Foreskin fibroblast (primary cell): ENCODE measurements at places on chromosomes 7 and 10.

- DNase-seq: no peak
These were observed 2.5 kb downstream of the RASSF4 start for GRCh38 chr10:44961931-44962750.

DNA sequence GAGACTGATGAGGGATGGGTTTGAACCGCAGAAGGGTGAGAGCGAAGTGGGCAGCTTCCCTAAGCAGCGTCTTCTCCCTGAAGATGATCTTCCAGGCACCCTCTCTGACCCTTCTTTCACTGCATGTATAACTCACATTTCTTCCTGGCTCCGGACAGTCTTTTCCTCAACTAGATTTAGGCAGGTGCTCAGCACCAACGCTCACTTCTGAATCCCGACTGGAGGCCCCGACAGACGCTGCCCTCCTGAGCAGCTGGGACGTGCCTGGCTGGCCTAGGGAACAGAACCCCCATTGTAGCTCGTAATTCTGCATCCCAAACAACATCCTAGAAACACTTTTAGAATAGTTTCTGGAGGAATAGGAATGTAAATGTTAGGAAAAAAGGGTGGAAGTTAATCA, 206.6 kb downstream of the DIP2C start:
- no peak for DNase-seq

- DNase-seq: no peak
These were observed 147.3 kb upstream of the PRPS1L1 start for GRCh38 chr7:18174996-18175395.

DNA sequence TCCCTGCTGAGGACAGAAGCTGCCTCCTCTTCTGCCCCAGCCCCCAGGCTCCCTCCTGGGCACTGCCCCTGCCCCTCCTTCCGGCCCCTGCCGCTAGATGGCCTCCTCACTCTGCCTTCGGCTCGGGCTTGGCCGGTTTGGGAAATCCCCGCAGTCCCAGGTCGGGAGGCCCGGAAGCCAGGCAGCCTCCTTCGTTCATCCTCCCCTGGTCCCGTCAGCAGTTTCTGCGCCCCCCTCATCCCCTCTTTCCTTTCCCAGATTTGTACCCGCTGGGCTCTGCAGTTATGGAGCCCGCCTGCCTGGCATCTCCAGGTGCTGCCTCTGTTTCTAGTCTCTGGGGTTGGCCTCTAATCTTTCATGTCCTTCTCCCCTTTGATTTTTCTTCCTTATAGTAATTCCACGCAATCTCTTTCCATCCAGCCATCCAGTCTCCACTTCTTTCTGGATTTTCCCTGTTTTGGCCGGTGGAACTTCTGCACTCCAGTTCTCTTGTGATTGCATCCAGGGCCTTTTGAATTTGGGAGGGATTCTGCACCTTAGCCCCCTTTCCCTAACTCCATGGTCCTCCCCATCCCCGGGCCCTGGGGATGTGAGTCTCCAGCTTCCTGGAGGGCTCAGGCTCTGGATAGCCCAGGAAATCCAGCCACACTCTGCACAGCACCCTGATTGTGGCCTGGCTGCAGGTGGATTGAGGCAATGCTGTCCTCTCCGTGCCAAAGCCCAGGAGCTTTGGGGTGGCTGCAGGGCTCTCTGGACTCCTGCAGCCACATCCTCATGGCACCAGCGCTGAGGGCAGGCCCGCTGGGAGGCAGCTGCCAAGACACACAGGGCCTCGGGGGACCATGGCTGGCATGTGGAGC, 3.3 kb upstream of the SHH start:
- no peak for DNase-seq

DNA sequence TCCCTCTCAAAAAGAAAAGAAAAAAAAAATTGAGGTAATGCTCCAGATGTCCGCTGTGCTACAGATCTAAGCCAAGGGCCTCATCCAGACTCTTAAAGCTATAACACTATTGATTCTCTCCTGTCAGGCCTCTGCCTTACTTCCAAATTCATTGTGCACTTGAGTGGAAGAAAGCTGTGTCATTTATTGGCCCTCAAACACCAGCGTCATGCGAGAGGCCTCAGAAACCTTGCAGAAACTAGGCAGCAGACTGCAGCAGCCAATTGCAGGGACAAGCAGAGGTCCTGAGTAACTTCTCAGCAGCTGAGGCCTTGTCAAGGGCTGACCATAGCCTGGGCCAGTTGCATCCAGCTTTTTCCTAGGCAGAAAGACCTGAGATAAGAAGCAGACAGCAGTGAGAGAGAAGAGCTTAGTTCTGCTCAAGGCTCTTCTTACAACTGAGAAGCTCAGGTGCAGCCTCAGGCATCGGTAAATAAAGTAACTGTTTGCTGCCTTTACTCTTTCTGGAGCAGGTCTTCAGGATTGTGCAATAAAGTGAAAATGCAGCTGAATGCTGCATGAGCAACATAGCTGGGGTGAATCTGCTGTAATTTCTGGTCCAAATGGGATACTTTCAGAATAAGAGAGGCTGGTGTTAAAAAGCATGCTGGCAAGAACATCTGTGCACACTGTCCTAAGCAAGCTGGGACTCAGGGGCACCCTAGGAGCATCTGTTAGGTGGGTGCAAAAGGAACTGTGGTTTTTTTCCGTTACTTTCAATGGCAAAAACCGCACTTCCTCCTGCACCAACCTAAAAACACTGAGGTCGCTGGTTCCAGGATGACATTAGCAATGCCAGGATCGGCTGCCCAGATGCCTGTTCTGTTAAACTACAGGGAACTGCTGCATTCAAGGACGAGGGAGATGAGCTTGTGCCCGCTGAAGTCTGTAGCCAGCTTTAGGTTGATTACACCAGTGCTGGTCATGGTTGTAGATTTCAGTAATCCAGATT, 181.8 kb upstream of the PFKP start:
- DNase-seq: no peak

GRCh38 chr10:125274961-125275360, 114.6 kb upstream of the CTBP2 start:
- DNase-seq: no peak

DNA sequence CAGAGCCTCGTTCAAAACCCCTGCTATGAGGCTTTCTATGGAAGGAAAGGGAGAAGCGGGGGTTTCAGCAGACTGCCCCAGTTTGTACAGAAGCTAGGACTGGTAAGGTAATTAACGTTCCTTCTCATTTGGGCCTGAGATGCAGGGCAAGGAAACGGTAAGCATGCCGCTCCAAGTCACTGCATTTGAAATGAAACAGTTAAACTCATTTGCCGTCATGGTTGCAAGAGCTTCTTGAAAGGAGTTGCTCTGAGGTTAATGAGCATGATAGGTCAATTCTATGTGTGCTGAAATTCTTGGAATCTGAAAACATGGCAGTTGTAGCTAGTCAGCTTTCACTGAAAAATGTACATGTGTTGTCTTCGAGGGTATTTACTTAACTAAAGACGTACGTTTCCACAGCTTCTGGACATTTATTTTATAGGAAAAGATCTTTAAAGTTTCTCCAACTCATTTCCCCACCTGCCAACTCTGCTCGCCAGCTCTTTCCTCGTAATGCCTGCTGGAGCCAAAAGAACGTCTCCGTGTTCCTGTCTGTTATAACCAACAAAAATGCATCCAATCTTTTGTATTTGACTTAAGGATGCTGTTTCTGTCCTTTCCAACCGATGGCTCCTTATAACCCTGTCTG, 73.3 kb downstream of the ADAM12 start:
- DNase-seq: no peak

DNA sequence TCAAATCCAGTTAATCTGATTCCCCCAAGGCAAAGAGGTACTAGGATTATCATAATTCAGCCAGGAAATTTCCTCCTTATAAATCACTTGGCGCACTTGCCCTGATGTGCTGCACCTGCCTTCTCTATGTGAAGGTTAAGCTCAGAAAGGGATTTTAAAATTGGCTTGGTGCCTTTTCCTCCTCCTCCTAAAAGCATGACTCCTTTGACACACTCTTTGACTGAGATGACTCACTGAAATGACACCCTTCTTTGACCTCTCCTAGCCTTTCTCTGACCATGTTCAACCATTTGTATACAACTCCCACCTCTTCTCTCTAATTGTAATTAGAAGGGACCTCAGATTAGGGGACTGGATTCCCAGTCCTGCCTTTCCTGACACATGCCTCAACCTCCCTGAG, 46.5 kb downstream of the ABLIM1 start:
- no peak for DNase-seq

GRCh38 chr7:9013940-9014339, 580.5 kb downstream of the NXPH1 start:
- no peak for DNase-seq

GRCh38 chr10:59079386-59080226, 96.8 kb upstream of the PHYHIPL start:
- DNase-seq: peak; percentile 85

DNA sequence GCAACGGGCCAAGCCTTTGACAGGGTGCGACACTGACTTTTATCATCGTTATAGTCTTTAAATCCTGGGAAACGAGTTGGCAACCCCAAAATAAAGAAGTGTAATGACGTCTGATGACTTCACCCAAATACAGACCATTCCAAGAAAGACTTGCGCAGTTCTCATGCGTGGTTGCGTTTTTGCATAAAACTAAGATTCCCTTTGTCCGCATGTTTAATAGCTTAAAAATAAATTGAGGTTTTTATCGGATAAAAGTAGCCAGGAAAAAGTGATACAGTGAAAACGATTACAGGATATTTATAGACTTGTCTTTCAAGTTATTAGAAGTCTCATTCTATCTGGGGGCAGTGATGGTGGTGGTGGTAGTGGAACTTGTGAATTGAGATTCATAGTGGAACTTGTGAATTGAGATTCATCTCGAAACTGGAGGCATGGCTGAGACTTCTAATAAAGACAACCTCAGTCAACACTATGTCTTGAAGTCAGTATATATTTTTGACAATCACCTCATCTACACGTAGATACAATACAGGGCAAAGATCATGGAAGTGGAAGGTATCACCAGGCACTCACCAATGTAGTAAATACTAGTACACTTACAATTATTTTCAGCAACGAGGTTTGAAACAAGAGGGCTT, 1.2 kb upstream of the NAMPT start:
- peak; percentile 29 for DNase-seq

- DNase-seq: no peak
These were observed 75.8 kb upstream of the NRP1 start for GRCh38 chr10:33410096-33410859.

GRCh38 chr7:79949778-79950177, 184.9 kb upstream of the GNAI1 start:
- DNase-seq: no peak

DNA sequence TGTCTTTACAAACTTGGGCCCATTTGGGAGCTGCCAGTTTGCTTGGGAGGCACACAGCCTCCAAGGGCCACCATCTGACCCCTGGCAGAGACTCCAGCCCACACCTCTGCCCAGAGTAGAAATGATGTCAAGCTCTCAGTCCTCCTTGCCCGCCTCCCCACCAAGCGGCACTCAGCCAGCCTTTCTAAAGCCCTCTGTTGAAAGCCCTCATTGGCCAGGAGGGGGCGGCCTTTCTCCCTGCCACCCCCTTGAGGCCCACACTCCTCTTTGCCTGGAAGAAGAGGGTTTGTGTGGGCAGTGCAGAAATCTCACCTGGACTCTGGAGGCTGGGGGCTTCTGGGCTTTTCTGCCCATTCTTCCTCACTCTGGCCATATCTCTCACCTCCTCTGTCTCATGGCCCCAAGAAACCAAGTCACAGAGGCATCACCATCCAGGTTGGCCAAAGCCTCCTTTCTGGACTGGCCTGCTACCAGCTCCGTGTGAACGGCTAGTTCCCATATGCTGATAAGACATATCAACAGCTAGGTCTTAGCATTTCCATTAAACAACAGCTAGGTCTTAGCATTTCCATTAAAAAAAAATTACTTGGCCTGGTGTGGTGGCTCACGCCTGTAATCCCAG, 36.1 kb downstream of the UBTD1 start:
- DNase-seq: no peak

DNA sequence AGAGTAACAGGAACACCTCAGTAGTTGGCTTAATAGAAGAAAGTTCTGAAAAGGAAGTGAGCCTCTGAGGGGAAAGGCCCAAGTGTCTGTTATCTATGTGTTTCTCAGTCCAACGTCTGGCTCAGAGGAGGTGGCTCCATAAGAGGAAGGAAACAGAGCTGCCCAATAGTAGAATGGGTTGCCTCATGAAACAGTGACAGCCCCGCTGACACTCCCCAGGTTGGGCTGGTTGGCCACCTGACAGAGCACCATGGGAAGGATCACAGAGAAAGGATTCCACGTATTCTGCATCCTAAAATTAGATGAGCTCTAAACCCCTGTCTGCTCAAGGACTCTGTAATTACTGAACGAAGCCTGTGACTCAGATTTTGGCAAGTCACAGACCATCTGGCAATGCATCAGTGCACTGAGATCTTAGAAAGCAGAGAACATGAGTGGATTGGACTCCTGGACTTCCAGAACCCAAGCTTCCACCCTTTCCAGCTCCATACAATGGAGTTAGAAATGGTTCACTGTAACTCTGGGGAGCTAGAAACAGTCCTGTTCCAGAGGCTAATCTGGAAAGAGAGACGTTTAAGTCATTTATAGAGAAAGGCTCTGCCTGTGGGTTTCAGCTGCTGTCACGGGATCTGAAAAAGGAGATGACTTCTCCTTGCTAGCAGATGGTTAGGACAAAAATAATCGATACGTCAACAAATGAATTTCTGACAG, 2.9 kb downstream of the PKD2L1 start:
- peak; percentile 68 for DNase-seq

- peak; percentile 88 for DNase-seq
These were observed 75.7 kb upstream of the CCDC71L start for GRCh38 chr7:106736508-106737201.

GRCh38 chr10:73593110-73593509, 2.0 kb upstream of the USP54 start:
- DNase-seq: no peak

DNA sequence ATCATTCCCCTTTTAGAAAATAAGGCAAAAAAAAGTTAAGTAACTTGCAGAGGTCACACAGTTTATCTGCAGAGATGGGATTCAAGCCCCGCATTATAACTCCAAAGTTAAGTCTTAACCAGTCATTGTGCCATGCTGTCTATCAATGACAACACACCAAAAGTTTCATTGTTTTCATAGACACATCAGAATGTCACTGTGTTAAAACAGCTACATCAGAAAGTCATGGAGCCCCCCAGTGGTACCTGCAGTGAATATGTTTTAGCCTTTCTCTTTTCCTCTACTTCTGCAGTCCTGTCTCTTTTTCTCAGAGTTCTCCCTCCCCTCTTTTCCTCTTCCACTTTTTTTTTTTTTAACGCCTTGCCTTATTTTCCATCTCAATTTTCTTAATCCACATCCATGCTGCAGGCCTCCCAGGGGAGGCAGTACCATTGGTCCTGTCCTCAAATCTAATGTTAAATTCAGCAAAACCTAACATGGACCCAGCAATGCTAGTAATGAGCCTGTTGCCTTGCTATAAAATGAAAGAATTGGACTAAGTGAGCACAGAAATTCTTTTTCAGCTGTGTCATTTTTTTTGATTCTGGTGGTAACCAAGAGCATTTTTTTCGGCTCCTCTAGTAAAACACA, 3.8 kb upstream of the NRCAM start:
- no peak for DNase-seq

DNA sequence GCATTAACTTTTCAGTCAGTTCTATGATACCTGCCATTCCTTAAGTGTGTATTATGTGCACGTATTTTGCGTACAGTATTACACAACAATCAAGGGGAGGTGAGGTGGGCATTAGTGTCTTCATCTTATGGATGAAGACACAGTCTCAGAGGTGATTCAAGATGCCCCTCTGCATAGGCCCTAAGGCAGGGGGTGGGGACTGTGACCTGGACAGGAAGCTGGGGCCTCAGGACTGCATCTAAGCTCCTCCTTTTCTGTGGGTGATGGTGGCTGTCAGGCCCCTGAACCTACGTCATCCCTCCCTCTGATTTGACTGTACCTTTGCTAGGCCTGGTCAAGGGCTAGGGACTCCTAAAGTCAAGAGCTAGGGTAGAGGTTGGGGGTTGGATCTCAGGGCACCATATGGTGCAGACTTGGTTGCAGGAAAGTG, 38.9 kb downstream of the HK1 start:
- DNase-seq: no peak
